T1000 (cell line): ENCODE measurements at places on chromosomes 4 and X.
A peak's percentile ranks its signal among the peaks of the same experiment; 100 is the strongest.

DNA sequence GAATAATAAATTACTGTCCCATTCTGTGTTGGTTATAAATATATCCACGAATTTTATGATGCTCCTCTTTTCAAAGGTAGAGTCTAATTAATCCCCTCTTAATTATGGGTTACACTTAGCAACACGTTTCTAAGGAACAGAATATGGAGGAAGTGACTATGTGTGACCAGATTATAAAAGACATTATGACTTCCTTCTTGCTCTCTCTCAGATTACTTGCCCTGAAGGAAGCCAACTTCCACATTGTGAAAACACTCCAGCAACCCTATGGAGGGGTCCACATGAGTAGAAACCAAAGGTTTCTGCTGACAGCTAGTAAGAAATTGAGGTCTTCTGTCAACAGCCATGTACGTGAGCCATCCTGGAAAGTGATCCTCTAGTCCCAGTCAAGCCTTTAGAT is 59.3 kb downstream of the WDFY3 start:
- DNase-seq: no peak

DNA sequence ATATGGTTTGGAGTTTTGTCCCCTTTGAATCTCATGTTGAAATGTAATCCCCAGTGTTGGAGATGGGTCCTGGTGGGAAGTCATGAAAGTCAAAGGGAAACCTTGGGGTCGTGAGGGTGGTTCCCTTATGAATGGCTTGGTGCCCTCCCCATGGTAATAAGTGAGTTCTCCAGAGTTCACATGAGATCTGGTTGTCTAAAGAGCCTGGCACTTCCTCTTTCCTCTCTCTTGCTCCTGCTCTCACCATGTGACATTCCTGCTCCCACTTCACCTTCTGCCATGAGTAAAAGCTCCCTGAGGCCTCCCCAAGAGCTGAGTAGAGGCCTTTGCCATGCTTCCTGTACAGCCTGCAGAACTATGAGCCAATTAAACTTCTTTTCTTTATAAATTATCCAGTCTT is 5.5 kb upstream of the IL15 start:
- no peak for DNase-seq

- DNase-seq: no peak
Measured at GRCh38 chr4:184329659-184330400, 112.2 kb upstream of the ENPP6 start.

DNA sequence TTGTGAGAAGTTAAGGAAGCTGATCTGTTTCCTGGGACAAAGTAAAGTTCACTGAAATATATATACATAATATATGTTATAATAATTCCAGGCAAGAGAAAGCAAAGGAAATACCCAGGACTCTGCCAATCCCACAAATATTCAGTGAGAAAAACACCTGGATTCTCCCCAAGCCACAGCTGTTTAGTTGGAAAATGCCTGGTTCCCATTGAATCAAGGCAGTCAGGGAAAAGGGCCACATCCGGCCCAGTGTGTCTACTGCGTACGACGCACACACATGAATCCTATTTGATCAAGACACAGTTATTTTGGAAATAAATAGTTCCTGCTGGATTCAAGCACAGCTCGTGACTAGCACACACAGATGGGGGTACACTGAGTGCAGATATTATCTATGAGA is 6.3 kb upstream of the DCHS2 start:
- DNase-seq: no peak

DNA sequence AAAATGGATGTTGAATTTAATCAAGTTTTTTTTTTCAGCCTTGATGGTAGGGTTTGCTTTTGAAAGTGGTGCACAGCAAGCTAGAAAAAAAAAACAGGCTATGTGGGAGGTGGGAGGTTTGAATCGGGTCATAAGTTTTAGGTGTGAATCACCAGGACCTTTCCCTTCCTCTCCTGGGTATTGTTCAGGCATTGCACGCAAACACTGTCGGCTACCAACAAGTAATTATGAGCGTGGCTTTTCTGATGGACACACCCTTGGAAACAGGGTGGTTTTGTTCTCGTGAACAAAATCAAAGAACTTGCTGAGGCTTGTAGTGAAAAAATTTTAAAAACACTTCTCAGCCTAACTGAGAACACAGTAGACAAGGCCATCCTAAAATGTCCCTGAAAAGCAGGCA is 18.1 kb downstream of the PIR start:
- no peak for DNase-seq

- no peak for DNase-seq
Measured at GRCh38 chr4:43607827-43608461, 715.4 kb downstream of the GRXCR1 start.

GRCh38 chr4:46372878-46373277 is 17.1 kb downstream of the GABRA2 start:
- no peak for DNase-seq

- no peak for DNase-seq
Measured at GRCh38 chrX:111349934-111350333, 62.1 kb downstream of the DCX start.

DNA sequence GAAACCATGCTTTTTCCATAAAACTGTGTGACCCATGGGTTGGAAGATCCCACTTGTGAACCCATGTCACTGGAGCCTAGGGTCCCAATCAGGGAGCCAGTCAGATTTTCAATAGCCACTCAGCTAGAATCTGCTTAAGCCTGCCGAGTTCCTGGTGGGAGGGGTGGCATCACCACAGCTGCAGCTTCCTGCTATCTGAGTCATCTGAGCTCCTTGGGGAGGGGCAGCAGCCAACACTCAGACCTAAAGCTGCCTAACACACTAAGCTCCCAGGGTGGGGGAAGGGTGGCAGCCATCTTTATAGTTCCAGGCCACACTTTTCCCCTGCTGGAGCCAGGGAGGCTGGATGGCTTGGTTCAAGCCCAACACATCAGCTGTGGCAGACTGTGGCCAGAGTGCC is 350.1 kb downstream of the C4orf33 start:
- DNase-seq: peak; percentile 16

- DNase-seq: no peak
Measured at GRCh38 chrX:6002056-6002455, 226.6 kb downstream of the NLGN4X start.

- no peak for DNase-seq
Measured at GRCh38 chr4:24180586-24180985, 290.7 kb upstream of the PPARGC1A start.

GRCh38 chr4:82578935-82579334 is 17.1 kb upstream of the TMEM150C start:
- DNase-seq: no peak

DNA sequence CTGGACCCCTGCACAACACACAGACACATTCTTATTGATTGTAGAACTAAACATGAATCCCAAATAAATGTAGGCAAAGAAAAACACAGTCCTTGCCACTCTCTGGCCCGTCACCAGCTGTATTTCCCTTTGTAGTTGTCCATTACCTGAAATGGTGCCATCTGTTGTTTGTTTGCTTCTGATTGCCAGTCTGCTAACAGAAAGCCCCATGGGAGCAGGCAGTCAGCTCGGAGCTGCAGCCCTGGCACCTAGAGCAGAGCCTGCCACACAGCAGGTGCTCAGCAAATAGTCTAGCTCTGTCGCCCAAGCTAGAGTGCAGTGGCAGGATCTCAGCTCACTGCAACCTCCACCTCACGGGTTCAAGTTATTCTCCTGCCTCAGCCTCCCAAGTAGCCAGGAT is 28.9 kb downstream of the CPLX1 start:
- no peak for DNase-seq

DNA sequence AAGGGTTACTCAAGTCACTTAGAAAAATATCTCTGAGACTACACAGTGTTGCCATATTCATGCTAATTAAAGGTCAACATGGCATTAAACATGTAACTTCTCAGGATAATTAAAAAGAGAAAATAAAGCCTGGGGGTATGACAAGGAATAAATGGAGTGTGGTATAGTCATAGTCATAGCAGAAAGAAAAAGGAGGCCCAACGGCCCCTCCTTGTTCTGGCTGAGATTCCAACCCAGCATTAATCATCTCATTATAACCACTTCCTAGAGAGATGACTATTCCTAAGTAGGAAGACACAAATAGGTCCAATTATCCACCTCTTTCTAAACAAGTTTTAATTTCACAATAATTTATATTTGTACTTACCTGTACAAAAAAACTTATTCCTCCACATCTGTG is 778.4 kb upstream of the AADAT start:
- DNase-seq: no peak

GRCh38 chrX:53421772-53422085 is 725 bp downstream of the SMC1A start:
- DNase-seq: no peak

DNA sequence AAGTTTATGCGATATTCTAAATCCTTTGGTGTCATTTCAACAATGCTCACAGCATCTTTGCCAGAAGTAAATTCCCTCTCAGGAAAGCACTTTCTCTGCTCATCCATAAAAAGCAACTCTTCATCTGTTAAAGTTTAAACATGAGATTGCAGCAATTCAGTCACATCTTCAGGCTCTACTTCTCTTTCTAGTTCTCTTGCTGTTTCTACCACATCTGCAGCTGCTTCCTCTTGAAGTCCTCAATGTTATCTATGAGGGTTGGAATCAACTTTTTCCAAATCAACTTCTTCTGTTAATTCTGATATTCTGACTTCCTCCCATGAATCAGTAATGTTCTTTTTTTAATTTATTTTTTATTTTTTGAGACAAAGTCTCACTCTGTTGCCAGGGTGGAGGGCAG is 100.9 kb downstream of the LCORL start:
- no peak for DNase-seq

DNA sequence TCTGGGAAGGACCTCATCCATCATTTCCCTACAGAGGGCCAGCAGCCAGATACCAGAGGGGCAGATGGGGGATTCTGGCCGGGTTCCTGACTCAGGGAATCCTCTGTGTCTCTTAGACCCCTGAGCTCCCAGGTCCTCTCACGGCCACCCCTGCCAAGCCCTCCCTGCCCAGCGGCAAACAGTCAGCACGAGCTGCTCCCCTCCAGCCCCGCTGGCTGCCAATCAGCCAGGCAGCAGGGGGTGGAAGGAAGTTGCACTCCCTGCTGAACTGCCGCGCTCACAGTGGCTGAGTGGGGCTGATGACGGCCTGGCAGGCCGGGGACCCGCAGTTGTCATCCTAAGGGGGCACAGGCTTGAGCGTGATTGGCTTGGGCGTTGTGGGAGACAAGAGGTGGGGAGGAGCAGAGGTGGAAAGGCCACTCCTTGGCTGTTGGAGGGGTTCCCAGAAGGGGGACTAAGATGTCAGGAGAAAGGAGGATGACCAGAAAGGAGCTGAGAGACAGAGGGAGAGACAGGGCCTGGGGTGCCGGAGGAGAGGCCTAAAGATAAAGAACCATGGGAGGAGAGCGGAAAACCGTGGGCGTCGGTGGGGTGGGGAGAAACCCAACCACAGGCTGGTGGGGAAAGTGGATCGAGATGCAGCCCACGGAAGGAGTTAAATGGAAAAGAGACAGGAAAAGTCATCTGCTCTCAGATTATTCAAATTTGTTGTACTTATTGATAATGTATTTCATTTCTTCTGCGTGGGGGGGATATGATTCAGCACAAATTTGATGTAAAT is 4.4 kb upstream of the CCDC149 start:
- no peak for DNase-seq

GRCh38 chr4:73053076-73053475 is 16.4 kb downstream of the COX18 start:
- DNase-seq: no peak

GRCh38 chrX:151825007-151825406 is 87.7 kb upstream of the MAGEA4 start:
- DNase-seq: no peak

DNA sequence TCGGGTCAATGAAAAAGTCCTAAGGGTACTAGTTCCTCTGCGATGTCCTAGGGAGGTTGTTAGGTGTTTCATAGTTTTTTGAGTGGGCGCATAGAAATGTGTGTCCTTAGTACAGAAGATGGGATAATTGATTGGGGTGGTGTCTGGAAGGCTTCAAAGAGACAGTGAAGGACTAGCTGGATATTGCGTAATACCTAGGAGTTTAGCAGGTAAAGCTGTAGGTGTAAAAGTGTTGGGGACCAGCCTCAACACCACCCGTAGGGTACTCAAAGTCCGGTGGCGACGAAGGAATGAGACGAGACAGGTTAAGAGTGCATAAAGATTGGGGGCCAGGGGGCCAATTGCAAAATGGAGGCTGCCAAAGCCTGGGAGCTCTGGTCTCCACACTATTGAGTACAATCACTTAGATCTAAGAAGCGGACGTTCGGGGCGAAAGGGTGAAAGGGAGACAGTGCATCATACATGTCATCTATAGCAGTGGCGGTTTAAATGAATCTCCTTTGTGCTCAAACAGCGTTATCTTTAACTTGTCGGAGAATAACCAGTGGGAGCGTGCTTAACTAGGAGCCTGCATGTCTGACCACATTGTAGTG is 1.0 kb downstream of the TRMT44 start:
- no peak for DNase-seq

DNA sequence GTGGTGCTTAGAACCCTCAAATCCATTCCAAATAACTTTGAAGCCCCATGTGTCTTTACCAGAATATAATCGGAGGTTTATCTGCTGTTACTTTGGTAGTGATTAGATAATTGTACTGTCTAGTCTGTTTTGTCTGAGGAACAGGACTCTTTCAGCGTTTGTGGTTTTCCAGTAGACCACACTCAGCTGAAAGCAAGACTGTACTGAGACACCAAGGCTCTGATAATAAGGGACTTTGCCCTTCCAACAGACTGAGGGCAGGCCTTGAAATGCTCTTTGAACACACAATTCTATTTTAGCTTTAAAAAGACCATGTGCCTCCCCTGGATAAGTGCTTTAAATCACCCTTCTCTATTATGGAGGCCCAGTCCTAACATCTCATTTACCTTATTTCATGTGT is 76.1 kb downstream of the KLHL8 start:
- no peak for DNase-seq

DNA sequence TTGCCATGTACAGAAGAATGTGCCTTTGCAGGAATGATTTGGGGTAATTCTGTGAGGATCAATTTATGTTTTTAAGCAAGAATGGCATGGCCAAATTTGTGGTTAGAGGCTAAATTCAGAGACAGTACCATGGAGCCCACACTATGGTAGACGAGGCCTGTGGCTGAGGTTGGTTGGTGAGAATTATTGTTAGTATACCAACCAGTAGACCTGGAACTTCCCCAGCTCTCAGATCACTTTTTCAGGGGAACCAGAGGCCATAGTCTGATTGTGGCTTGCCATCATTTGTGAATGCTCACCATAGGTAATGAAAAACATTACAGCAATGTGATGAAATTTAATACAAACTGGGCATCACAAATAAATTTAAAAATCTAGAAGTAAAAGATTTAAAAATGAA is 56.3 kb downstream of the SHISA3 start:
- DNase-seq: no peak

GRCh38 chrX:155611302-155611701 is 1.4 kb downstream of the TMLHE start:
- DNase-seq: no peak

- DNase-seq: no peak
Measured at GRCh38 chr4:176123710-176124407, 58.2 kb downstream of the WDR17 start.

GRCh38 chr4:123640271-123640670 is 243.7 kb downstream of the SPRY1 start:
- no peak for DNase-seq

GRCh38 chr4:53507671-53508286 is 83.5 kb downstream of the LNX1 start:
- DNase-seq: peak; percentile 71

- no peak for DNase-seq
Measured at GRCh38 chr4:185318679-185319078, 77.0 kb downstream of the LRP2BP start.

GRCh38 chrX:1661048-1661921 is 46.4 kb downstream of the ASMT start:
- DNase-seq: no peak
